ENCODE measurements at places on chromosomes 6 and 20.

GRCh38 chr6:2775003-2775402 lies 9.8 kb downstream of the WRNIP1 start:
- DNase-seq = no peak

DNA sequence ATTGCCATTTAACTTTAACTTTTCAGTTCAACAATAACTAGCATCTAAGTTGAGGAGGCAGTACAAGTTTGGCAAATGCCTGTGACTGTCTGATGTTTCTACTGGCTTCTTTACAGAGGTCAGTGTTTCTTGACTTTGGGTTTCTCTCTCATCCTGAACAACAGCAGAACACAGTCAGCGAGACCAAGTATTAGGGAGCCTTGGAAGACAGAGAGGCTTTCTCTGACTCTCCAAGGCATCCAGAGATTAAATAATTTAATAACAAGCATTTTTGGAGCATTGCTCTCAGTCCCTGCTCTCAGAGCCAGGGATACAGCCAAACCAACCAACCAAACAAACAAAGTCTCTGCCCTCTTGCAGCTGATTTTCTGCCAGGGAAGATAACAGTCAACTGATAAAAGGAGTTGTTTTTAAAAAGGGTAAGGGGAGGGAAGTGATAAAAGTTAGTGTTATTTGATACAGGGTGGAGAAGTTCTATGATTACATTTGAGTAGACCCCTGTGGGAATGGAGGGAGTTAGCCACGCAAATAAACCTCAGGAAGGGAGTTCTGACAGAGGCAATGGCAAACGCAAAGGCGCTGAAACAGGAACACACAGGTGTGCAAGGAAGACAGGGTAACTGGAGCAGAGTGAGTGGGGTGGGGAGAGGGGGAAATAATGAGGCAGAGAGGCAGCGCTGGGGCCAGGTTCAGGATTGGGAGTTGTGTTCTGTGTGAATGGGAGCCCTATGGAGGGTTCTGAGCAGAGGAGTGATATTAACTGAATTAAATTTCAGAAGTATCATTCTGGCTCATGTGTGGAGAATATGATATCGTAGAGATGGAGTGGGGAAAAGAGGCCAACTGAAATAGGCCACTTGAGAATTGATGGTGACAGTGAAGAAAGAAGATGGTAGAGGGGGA lies 55.2 kb downstream of the SEL1L2 start:
- DNase-seq = no peak

DNA sequence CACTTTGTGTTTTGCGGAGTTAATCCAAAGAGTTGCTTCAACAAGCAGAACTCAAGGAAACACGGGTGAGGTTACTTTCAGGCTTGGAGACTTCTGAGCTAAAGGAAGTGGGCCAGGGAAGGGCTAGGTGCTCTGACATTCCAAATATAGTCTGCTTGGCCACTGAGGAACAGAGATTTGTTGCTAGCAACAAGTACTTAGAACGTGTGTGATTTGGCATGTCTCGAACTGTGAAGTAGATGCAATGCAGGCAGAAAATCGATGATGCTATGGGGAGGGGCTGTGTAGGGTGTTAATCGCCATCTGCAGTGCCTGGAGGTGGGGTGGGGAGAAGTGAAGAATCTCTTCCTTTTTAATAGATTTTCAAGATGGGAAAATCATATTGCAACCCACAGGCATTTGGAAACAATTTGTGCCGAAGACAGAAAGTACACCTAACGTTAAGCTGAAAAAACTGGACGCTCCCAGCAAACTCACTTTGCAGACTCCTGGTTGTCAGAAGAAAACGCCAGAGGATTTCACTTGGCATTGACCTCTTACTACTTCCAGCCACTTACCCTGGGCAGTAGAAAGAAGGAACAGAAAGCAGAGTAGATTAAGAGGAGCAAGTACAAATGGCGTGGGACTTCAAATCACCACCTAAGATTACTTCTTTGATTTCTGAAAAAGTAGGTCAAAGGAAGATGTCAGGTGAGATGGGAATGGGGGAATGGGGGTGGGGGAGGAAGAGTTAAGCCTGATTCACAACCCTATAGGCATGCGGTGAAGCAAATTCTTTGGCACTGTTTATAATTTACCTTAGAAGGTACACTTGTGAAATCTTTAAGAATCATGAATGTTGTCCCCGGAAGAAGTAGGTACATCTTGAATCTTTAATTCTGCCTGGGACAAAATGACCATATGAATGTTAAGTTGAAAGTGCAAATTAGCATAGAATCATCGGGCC lies 314.1 kb downstream of the CD83 start:
- DNase-seq = no peak

DNA sequence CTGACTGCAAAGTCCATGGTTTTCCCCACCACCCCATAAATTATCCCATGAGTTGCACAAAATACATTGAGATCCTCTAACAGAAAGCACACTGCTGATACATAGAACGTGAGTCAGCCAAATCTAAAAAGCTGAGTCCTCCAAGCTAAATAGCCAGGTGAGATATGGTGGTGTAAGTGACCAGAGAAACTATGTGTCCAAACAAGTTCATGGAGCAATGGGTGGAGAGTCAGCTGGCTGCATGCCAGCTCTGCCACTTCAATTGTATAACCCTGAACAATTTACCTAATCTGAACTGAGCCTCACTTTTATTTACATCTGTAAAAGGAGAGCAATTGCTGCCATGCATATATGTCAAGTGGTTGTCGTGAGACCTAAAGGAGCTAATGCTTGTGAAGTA lies 9.7 kb downstream of the SNAP25 start:
- DNase-seq = no peak

DNA sequence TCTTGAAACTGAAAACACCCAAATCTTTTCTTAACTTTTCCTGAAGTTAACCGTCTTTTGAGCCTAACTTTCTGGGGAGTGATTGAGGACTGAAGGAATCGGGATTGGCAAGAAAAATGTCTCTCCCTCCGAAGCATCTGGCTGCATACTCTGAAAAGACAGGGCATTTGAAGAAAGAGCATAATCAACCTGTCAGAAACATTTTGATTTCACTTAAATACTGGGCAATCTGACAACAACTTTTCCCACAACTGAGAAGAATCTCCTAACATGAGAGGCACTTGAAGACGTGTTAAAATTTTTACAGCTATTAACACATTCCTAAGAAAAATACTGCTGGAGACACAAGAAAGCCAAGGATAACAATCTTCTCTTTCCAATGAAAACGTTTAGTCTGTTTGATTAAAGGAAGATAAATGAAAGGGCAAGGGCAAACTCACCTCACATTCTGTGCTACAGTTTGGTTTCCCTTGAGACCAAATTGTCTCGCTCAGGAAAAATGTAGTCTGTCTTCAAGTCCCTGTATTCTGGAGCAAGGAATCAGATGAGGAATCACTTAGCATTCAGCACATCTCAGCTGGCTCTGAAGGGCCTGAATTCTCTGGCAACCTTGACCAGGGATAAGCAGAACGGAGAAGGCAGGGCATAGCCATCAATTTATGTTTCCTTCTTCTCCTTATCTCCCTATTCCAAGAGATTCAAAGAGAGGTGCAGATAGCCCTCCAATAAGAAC lies 76.1 kb downstream of the TBX18 start:
- DNase-seq = no peak

- DNase-seq = no peak
These were observed 15.1 kb downstream of the NOX3 start for GRCh38 chr6:155440398-155441111.

- DNase-seq = no peak
These were observed 17.2 kb downstream of the TAB2 start for GRCh38 chr6:149334682-149335160.

DNA sequence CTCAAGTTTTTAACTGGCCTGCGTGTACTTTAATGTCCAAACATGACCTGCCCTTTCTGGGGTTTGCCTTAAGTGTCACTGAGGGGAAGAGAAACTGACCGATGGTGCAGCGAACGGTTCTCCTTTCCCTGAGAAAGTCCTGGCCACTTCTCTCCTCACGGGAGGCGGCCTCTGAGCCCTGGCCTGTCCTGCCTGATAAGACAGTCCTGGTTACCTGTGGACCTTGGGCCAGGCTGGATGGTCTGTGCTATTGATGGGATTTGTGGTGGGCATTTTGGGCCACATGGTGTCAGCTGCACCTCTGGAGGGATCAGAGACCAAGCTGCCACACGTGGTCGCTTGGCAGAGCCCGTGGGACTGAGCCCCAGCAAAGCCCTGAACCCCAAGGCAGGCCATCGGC lies 11.6 kb upstream of the NTSR1 start:
- no peak for DNase-seq

DNA sequence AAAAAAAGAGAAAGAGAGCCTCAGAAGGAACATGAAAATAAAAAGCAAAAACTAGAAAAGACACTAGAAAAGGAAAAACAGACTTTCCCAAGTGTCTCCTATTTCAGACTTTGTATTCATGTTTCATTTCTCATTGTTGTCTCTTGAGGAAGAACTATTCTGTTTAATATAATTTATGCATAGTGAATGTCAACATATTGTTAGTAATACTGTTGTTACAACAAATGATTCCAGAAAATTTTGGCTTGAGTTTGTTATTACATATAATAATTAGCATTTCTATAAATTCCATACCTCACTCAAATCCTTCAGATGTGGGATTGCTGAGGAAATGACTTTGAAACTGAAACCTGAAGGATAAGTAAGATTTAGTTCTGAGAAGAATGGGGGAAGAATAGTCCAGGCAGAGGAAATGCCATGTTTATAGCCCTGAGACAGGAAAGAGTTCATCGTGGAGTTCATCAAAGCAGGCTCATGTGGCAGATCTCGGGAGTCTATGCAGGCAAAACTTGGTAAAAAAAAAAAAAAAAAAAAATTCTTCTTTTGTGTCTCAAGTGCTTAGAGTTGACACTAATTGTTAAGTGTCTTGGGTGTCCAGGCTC lies 53.1 kb upstream of the EIF2S2 start:
- no peak for DNase-seq

DNA sequence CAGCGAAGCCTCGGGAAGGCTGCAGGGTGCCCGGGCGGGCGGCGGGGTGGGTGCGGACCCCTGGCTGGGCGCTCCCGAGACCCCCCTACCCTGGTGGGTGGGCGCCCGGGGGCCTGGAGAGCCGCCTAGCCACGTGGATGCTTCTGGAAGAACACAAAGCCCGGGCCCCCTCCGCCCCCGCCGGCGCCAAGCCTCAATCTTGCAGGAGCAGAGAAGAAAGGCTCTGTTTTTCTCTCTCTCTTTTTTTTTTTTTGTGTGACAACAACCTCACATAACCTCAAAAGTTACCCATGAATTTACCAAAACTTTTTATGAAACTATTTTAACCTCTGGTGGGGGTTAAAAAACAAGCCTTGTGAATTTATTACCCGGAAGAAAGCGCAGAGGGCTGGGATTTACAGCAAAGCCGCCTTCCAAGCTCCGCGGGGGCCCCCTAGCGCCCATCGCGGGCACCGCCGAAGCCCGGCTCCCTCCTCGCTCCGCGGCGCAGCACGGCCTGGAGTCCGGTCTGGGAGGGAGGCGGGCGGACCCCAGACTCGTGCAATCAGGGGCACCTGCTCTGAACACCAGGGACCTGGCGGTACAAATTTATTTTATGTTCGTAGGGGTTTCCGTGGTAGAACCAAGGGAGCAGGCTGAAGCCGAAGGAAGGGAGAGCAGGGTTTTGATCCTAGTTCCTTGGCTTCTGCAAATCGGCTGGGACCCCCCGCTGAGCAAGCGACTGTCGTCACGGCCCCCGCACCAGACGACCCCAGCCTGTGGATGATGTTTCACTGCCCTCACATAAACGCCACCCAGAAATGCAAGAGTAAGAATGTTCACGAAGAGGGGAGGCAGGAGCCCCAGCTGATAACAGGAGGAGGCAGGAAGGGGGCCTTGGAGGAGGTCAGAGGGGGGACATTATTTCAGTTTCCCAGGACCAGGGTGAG lies 58.9 kb downstream of the ZNF831 start:
- DNase-seq = peak; percentile 69

- DNase-seq = no peak
These were observed 232.1 kb downstream of the SYNE1 start for GRCh38 chr6:152404936-152405595.

DNA sequence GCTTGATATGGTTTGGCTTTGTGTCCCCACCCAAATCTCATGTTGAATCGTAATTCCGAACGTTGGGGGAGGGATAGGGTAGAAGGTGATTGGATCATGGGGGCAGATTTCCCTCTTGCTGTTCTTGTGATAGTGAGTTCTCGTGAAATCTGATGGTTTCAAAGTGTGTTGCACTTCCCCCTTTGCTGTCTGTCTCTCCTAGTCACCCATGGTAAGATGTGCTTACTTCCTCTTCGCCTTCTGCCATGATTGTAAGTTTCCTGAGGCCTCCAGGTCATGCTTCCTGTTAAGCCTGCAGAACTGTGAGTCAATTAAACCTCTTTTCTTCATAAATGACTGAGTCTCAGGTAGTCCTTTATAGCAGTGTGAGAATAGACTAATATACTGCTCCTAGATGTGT lies 19.9 kb downstream of the PFDN4 start:
- DNase-seq = no peak

DNA sequence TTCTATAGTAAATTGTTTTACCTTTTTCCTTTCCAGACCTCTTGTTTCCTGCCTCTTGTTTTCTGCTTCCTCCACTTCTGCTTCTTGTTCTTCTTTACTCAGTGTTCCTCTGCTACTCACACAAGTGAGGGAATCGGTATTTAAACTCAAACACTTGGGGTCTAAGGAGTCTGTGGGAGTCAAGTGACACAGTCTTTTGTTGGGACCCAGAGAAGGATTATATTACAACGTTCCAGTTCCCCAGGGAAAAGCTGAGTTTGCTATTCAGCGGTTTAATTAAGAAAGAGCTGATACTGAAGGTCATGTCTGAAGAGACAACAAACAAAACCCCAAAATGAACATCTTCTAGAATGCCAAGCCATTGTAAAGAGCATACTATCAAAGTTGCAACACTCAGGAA lies 107.8 kb upstream of the CITED2 start:
- DNase-seq = no peak

DNA sequence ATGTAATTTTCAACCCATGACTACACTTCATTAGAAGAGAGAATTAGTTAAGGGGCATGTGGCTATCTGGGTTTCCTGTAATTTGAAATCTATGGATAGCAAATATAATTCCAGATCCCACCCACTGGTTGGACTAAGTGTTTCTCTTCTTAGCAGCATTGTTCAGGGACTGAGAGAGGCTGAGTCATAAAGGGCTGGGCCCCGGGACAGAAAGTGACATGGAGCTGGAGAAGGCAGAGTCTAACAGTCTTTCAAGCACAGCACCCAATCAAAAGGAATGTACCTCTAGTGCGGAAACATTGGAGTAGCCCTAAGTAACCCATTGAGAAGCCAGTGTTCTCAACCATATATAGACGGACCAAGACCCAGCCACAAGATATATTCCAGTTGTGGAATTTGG lies 363.9 kb downstream of the DHX35 start:
- DNase-seq = no peak

- DNase-seq = no peak
These were observed 197.8 kb downstream of the HAO1 start for GRCh38 chr20:7742479-7742878.

GRCh38 chr20:19512886-19513677 lies 245.0 kb upstream of the RIN2 start:
- no peak for DNase-seq
